H9 (cell line): ENCODE measurements at places on chromosomes 16 and 17.

DNA sequence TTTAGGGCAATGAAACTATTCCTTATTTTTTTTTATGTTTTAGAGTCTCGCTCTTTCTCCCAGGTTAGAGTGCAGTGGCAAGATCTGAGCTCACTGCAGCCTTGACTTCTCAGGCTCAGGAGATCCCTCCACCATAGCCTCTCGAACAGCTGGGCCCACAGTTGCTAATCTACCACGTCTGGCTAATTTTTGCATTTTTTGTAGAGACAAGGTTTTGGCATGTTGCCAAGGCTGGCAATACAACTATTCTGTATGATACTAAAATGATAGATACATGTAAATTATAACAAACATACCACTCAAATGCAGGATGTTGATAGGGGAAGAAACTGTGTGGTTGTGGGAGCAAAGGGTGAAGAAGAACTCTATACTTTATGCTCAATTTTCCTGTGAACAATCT, 401.3 kb downstream of the ZFHX3 start:
- DNase-seq: no peak

DNA sequence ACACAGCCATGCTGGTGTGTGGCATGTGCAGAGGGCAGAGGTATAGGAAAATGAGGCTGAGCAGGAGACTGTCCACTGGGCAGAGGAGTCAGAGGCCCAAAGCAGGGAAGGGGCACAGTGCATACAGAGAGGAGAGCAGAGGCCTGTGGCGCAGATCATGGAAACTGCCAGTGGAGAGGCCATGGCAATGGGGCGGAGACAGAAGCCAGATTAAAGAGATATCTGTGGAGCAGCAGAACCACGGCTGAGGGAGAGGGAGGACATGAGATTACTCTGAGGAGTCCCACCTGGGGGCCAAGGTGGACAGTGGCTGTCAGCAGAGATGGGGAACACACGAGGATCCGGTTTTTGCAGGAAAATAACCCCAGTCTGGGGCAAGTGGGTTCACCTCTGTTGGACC, 43.3 kb downstream of the RANBP10 start:
- no peak for DNase-seq

- no peak for DNase-seq
These were observed 5.8 kb downstream of the CACNA1H start for GRCh38 chr16:1158456-1159324.

DNA sequence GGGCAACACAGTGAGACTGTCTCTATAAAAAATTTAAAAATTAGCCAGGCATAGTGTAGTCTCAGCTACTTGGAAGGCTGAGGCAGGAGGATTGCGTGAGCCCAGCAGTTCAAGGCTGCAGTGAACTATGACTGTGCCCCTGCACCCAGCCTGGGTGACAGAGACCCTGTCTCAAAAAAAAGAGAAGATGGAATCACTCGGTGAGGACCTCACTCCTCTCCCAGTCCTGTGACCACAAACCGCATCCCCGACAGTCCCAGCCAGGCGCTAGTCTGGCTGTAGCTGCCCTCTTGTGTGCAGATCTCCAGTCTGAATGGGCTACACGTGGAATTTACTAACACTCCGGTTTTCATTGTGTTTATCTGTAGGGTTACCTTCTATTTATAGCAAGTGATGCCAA, 11.1 kb downstream of the DEXI start:
- no peak for DNase-seq

- no peak for DNase-seq
These were observed 365.8 kb upstream of the DYNLRB2 start for GRCh38 chr16:80175011-80175410.

DNA sequence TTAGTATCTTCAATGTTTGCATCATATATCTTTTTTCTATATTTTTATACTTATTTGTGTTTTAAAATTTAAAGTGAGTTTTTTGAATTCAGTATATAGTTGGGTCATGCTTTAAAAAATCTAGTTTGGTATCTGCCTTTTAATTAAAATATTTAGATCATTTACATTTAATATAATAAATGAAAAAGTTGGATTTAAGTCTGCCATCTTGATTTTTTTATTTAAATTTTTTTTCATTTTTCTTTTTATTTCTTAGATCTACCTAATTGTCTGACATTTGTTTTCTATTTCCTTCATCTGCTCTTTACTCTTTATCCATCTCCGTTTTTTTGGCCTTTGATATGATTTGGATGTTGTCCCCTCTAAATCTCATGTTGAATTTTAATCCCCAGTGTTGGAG, 50.0 kb upstream of the N4BP1 start:
- DNase-seq: no peak

DNA sequence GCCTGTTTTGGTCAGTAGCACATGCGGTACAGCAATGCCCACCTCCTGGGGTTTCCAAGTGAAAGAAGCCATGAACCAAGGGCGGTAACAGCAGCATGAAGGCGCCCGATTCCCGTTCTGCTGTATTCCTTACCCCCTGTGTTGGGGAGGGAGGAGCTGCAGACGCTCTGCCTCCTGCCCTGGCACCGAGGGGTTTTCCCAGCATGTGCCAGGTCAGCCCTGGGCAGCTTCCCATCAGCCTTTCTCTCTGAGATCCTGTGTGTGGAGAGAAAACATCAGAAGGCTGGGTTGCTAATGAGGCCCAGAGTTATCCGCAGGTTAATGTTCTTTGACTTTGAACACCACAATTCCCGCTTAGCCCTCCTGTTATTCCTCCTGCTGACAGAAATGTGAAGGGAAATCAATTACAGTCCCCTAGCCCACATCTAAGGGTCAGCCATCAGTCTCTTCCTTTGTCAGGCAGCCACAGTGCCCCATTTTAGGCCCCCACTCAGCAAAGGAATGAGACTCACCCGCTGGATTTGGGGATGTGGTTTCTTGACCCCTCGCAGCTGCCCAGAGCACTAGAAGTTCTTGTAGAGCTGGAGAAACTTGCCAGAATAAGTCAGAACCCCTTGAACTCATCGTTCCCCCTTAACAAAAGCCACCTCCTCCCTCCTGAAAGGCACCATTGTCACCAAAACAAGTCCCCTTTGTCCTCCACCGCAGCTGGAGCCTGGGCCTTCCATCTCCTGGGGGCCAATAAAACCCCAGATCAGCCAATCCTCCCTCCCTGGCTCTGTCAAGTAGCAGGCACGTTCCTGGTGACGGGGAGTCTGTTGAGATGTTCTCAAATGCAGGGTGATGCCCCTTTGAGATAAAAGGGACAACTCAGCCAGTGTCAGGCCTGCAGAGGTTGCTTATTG, 168.5 kb downstream of the KATNIP start:
- DNase-seq: no peak

DNA sequence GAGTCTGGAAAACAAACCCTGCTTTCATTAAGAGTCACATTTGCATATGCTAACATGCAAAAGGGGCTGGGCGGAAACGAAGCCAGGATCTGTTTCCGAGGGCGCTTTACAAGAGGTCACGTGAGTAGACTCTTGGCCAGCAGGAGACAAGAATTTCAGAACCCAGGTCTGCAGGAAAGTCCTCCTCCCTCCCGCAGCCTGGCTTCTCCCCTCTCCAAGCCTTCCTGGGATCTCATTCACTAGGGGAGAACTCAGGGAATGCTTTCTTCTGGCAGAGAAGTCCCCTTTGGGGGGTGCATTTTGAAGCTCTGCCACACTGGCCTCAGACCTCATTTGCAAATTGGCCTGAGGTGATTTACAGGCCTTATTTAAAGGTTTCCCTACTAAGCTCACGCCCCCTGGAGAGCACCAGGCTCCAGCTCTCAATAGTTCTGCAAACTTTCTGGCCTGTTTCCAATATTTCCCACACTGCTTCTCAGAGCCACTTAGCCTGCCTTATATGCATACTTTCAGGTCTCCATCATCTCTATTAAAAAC, 57.2 kb upstream of the CACNG5 start:
- peak; percentile 95 for DNase-seq

- DNase-seq: no peak
These were observed 20.1 kb downstream of the MRPL45 start for GRCh38 chr17:38317081-38317480.

GRCh38 chr16:54931120-54932014, 702 bp downstream of the IRX5 start:
- peak; percentile 50 for DNase-seq

DNA sequence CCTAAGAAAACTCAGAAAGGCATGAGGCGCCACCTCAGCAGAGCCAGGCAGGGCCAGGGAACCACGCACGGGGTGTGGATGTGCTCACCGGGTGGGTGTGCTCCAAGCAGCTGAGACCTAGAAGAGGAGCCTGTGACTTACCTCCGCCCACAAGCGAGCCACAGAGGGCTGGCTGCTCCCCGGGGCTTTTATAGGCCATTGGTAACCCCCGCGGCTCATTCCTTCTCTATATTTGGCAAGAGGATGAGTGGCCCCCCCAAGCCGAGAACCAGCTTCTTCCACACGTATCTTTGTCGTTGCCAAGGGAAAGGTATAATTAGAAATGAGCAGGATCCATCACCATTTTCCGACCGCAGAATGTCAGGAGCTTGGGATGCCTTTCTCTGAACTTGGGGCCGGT, at the start of gene MYH3:
Gene MYH3 (minus strand): TSS at position 162 of the 400 bp plus-strand sequence. CDS start 2,245 bp downstream, outside the sequence.
- no peak for DNase-seq

DNA sequence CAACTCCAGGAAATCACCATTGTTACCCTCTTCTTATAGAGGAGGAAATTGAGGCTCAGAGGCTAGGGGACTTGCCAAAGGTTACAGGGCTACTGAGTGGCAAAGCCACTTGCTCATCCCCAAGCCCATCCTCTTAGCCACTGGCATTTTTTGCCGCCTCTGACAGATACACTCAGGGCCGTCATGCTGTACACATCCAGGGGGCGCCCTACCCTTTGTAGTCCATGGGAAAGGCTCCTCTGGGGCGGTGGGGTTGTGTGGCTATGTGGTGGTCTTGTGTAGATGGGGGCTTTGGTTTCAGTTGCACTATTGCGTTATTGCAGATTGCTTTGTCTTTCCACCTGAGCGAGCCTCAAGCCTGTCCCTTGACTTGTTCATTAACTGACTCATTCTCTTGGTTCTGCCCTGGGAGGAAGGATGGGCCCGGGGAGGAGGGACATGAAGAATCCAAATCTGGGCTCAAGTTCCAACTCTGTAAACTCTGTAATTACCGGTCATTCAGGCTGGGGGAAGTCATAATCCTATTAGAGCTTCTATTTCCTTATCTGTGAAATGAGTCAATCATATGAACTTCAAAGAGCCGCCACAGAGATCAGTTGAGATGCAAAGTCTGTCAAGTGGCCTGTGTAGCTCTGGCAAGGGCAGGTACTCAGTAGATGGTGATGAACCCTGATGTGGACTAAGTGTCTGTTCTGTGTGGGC, 2.8 kb downstream of the NOS2 start:
- no peak for DNase-seq

DNA sequence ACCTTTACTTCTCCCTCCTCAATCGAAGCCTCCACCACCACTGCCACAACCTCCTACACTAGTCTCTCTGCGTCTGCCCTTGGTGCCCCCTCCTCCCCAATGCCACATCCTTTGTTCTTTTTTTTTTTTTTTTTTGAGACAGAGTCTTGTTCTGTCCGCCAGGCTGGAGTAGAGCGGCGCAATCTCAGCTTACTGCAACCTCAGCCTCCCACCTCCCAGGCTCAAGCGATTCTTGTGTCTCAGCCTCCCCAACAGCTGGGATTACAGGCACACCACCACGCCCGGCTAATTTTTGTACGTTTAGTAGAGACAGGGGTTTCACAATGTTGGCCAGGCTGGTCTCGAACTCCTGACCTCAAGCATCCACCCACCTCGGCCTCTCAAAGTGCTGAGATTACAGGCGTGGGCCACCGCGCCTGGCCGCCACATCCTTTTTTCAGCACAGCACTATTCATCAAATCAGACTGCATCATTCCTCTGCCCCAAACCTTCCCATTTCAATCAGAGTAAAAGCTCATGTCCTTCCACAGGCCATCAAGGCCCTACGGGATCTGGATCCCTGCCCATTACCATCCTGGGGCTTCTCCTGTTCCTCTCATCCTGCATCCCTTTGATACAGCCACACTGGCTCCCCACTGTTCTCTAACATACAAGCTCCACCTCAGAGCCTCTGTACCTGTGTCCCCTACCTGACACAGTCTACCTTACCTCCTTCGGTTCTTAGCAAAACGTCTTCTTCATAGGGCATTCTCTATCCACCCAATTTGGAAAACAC, 2.0 kb downstream of the KLHL11 start:
- DNase-seq: no peak

DNA sequence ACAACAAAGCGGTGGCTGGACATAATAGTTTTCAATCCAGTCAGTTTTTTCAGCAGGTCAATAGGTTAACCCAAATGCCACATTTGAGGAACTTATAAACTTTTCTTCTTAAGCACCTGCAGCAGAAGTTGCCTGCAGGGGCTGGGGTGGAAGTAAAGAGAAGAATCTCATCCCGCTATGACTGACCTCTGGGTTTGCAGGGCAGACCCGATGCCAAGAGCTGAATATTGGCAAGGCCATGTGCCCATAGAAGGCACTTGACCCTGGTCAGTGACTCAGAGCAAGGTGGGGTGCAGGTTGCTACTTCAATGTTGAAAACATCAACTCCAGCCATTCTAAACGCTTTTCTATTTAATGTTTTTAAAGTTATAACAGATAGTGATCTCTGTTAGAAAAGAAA, 17.9 kb upstream of the SMPD3 start:
- DNase-seq: no peak

- no peak for DNase-seq
These were observed 92.2 kb upstream of the CIBAR2 start for GRCh38 chr16:85204242-85205010.

GRCh38 chr17:4998027-4998731, 429 bp downstream of the KIF1C start:
- DNase-seq: peak; percentile 72

DNA sequence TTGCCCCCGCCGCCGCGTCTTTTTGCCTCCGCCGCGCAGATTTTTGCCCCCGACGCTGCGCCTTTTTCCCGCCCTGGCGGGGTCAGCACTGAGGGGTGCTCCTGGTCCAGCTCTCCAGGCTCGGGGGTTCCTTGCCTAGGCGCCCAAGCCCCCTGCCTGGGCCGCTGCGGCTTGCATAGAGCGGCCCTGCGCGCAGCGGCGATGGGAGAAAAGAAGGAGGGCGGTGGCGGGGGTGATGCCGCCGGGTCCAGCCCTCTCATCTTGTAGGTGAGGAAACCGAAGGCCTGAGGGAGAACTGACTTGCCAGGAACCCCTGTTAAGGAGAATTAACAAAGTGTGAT, 330.8 kb upstream of the WSB1 start:
- no peak for DNase-seq

DNA sequence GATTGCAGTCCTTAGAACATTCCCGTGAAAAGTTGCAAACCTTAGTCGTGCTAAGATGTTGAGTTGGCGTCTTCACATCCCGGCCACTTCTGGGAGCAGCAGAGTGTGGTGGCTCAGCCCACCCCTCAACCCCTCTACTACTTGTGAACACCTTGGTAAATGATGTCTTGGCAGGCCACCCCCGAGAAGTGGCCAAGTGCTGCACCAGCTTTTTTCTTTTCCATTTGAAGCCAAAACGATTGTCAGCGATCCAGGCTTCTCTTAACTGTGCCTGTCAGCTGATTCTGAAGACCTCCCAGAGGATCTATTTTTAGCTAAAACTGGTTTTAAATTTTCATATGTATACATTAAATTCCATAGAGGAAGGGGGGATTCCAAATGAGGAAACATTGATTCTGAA, 247.5 kb downstream of the CDH13 start:
- no peak for DNase-seq

GRCh38 chr16:50916040-50916439, 174.2 kb downstream of the CYLD start:
- DNase-seq: no peak
